ENCODE measurements at places on chromosomes 7 and 10. TPM values are rescaled to one million over a fixed set of nuclear protein-coding genes. Genes with fewer than 3 reads are reported as not detected.

The NRCAM gene
- total RNA-seq: 45.7 TPM

DNA sequence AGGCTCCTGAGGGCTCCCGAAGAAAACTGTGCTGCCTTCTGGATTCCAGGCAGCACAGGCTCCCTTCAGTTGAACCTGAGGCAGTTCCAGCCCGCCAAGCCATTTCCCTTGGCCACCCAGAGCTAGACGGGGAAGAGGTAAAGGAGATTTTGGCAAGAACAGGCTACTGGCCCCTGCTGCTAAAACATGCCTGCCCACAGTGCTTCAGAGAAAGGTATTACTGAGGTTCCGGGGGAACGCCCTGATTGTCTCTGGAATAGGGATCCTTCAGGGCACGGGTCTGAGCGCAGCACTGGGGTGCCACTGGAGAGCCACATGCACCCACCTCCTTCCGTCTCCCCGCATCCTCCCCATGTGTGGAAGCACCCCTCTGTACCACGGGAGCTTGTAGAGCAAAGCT lies 247.4 kb downstream of the BAMBI start:
- H3K4me3 ChIP-seq: no peak overlapping the region
- no peaks in the 10 kb centered on the region for H3K36me3 ChIP-seq
- no peaks in the 10 kb centered on the region for H3K27me3 ChIP-seq
- DNase-seq: no peak
- H3K27ac ChIP-seq: no peak overlapping the region

GRCh38 chr7:99579956-99580777 lies 17.9 kb upstream of the TMEM225B start:
- H3K27ac ChIP-seq: no peak overlapping the region
- H3K27me3 ChIP-seq: no peaks in the 10 kb centered on the region
- H3K4me1 ChIP-seq: no peaks in the 10 kb centered on the region

The LBX1 gene
- total RNA-seq: not detected

The TMEM270 gene
- total RNA-seq: not detected

GRCh38 chr7:152537639-152538038 lies 101.8 kb upstream of the KMT2C start:
- DNase-seq: no peak
- H3K36me3 ChIP-seq: no peaks in the 10 kb centered on the region
- no peak overlapping the region for H3K4me3 ChIP-seq
- H3K27me3 ChIP-seq: no peaks in the 10 kb centered on the region
- no peak overlapping the region for H3K27ac ChIP-seq
- no peaks in the 10 kb centered on the region for H3K4me1 ChIP-seq

The ACHE gene
- 0.87 TPM for total RNA-seq

The RPEL1 gene
- total RNA-seq: not detected
